ENCODE measurements at places on chromosomes 4 and X.

DNA sequence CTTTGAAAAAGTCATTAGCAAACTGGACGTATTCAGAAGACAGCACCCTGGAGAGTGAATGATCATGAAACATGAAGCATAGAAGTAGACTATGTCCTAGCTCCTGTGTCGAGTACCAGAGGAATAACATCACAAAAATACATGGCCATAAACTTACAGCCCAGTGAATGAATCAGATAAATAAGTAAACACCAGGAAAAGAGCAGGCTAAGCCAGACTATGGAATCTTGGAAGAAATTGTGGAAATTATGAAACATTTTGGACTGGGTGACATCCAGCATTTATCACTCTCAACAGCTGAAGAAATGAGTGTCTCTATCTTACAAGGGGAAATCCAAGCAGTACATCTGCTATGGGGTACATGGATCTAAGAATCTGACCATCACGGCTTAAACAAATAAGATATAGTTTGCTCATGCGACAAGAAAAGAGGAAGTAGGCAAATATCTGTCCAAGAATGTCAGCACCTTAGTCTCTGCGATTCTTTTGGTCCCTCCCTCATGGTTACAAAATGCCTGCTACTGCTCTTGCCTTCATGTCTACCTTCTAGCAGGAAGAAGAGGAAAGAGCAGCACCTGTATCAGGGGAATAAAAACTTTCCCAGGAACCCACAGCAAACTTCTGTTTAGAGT is 481.5 kb downstream of the BCOR start:
- no peak for DNase-seq

DNA sequence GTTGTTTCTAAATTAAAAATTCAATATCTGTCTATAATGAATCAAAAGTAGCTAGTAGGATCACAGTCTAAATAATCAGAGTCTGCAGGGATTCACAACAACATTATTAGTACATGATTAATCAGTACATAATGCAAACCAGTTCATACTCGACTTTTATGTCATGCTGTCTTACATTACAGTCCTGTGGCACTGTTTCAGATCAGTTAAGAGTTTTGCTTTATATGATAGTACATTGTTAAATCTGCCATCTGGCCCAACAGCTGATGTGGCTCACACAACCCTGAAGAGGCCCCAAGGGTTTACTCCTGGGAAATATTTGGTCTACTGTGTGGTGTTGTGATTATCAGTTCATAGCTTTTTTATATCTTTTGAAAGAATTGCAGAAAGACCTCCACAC is 247.1 kb upstream of the ETNPPL start:
- DNase-seq, result no peak

DNA sequence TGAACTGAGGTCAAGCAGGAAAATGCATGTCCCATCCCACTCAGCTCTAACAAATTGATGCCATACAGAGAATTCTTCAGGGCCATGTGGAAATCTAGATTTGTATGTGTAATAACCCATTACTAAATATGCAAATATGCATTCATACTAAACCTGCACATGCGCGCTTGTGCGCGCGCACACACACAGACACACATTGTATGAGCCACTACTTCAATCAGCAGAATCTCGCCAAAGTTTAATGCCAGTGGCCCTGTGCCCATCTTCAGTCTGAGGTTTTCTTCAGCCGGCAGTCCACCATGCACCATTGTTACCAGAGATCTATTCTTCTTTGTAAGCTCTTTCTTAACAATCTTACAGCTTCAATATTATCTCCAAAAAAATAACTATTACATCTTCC is 276.4 kb downstream of the PDGFC start:
- no peak for DNase-seq

DNA sequence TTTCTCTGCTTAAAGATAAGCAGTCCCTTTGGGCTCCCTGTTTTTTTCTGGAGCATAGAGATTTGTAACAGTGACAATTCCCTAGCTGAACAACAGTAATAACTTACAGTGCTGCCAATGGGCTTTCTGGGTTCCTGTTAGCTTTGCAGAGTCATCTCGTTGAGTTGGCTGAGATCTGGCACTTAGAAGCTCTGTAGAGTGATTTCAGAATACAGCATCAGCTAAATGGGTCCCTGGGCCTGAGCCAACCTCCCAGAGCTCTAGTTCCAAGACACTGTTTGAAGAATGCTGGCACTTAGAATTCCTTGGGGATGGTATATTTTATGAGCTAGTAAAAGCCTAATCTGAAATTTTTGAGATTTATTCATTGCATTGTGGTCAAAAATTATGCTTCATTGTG is 43.5 kb upstream of the SERTM2 start:
- DNase-seq, result no peak

GRCh38 chr4:133592106-133592505 is 443.0 kb downstream of the PCDH10 start:
- no peak for DNase-seq

DNA sequence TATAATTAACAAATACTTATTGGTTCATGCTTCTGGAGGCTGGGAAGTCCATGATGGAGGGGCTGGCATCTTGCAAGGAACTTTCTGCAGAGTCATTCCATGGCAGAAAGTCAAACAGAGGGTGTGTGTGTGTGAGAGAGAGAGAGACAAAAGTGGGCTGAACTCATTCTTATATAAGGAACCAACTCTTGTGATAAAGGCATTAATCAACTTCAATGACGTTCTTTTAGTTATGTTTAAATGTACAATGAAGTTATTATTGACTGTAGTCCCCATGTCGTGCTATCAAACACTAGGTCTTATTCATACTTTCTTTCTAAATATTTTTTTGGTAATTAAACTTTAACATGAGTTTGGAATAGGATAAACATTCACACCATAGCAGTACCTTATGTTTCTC is 1408.8 kb downstream of the STIM2 start:
- no peak for DNase-seq

DNA sequence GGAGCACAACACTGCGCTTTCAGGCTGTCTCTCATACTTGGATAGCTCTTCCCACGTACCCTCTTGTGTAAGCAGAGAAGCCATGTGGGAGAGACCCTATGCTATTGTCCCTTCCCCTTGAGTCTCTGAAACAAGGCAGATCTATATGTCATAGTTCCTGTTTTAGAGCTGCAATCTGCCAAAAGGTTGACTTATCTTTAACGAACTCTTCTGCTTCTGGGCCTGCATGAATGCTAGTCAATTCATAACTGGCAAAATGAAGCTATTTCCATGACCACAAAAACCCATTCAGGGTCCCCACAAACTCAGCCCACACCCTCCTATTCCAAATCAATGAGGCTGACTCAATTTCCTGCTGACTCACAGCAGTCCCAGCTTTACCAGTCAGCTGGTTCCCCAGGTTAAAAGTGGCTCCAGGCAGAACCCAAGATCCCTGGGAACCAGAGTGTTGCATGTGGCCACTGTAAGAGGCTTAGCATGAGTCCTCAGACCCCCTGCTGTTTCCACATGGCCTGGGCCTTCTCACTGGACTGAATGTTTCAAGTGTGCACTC is 25.3 kb upstream of the SOD3 start:
- no peak for DNase-seq

GRCh38 chrX:40434443-40434842 is 146.3 kb upstream of the ATP6AP2 start:
- DNase-seq, result no peak

- no peak for DNase-seq
Observed at GRCh38 chr4:86506591-86506990, 87.5 kb upstream of the PTPN13 start.

GRCh38 chr4:125140966-125141495 is 173.7 kb upstream of the FAT4 start:
- DNase-seq, result no peak

DNA sequence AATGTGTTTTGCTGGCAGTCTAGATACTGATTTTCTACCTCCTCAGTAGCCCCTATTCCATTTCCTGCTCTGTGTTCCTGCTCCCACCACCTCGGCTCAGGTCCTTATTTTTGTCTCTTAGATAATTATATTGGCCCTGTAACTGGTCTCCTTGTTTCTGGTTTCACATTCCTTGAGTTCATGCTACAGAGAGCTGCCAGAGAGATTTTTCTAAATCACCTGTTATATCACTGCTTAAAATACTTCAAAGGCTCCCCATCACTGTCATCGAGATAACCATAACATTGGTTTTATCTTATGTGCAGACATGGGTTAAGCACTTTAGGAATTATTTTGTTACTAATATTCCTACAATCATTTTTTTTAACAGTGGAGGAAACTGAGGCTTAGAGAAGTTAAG is 9.6 kb downstream of the SYNPO2 start:
- DNase-seq, result no peak

- DNase-seq, result no peak
Observed at GRCh38 chrX:56728321-56728720, 722 bp upstream of the NBDY start.

GRCh38 chr4:120718979-120719566 is 203.5 kb downstream of the PRDM5 start:
- DNase-seq, result no peak

DNA sequence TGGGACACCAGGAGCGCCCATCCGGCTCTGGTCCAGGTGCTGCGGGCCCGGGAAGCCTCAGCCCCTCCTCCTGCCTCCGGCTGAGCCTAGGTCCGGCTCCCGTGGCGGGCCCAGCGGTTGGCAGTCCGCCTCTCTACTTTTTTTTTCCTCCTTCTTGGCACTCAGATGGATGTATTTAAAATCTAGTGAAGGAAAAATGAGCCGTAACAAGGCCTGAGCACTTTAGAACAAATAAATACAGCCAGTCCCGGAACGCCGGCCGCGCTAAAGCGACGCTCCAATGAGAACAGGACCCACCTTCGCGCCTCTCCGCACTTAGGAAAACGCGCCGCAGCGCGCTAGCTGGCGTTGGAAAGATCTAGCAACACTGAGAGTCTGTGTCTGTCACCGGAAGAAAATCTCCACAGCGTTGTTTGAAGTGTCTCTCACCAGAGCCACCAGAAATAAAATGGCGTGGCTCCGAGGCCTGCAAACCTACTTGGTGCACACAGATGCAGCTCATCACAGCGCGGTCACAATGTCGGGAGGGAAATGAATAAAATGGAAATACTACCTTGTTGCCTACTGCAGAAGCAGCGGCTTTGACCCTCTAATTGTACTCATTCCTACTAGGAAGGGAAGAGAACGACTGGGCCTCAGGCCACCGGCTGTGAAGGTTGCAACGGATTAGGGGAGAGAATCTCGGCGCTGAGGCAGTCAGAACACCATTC is 4.7 kb downstream of the NEUROG2 start:
- no peak for DNase-seq

- no peak for DNase-seq
Observed at GRCh38 chrX:8629871-8630270, 102.1 kb downstream of the ANOS1 start.

GRCh38 chrX:38233891-38234667 is 13.4 kb upstream of the SRPX start:
- no peak for DNase-seq

DNA sequence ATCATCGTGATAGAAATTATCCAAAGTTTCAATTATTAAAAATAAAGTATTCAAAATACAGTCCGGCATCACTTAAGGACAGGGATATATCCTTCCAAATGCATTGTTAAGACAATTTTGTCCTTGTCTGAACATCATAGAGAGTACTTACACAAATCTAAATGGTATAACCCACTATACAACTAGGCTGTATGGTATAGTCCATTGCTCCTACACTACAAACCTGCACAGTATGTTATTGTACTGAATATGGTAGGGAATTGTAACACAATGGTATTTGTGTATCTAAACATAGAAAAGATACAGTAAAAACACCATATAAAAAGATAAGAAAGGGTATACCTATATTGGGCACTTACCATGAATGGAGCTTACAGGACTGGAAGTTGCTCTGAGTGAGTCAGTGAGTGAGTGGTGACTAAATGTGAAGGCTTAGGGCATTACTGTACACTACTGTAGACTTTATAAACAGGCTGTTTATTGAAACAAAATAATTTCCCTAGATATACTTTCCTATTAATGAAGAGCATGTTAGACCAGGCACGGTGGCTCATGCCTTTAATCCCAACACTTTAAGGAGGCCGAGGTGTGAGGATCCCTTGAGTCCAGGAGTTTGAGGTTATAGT is 44.8 kb upstream of the PTPN13 start:
- DNase-seq, result no peak

- DNase-seq, result no peak
Observed at GRCh38 chr4:108429662-108430061, 190.7 kb upstream of the RPL34 start.

- DNase-seq, result no peak
Observed at GRCh38 chr4:54877006-54877405, 219.2 kb downstream of the KIT start.

- DNase-seq, result no peak
Observed at GRCh38 chr4:152640058-152640921, 39.5 kb downstream of the TMEM154 start.

DNA sequence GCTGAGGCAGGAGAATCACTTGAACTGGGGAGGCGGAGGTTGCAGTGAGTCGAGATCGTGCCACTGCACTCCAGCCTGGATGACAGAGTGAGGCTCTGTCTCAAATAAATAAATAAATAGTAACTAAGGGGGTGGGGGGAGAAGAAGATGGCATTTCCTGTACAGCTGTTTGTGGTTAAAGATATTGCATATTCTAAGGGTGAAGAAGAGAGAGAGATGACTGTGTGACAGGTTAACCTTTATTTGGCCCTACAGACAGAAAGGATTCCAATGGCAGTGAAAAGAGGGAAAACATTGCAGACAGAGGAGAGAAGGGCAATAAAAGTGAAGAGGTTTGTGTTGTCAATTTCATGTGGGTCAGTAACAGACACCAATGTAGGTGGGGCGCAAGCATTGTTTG is 9.4 kb downstream of the TASL start:
- DNase-seq, result no peak

DNA sequence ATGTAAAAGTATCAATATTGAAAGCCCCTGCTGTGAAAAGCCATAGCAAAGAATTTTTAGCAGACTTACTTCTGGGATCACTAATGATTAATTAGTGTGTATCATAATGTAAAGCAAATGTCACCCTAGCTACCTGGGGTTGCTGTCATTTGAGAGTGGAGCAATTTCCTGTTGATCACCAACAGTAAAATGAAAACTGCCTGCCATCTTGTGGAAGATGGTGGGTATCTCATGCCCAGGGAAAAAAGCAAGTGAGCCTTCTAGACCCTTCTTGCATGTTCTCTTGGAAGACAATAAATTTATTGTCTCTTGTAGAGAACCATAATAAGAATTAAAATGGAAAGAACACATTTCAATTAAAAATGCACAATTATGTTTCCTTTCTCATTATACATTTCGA is 360.2 kb downstream of the ZIC3 start:
- DNase-seq, result no peak

GRCh38 chr4:85952528-85952927 is 407.3 kb downstream of the MAPK10 start:
- DNase-seq, result no peak

DNA sequence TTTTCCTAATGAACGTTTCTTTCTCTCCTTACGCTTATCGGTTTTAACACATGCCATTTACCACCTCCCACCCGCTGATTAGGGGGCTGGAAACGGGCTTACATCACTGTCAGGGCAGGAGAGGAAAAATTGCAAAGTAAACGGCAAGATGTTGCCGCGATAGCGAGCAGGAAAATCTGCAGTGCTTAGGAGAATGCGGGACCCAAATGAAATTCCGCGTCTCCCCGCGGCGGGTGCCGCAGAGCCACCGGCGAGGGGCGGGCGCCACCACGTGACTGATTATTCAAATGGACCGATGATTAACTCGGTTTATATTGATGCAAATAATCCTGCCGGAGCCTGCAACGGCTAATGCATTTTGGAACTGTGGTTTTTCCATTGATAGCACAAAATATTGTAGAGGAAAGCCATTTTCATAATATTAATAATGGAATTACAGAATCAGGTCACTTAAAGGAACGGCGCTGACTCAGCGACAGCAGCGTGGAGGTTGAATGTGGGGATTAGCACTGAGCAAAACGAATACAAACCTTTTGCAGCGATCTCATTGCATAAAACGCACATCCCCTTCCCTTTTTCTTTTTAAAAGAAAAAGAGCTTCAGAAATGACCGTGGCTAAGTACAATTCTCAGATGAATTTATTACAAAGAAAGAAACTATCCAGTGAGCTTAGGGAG is 224.2 kb downstream of the STIM2 start:
- DNase-seq, result no peak
